ENCODE measurements at places on chromosomes 4 and X.

DNA sequence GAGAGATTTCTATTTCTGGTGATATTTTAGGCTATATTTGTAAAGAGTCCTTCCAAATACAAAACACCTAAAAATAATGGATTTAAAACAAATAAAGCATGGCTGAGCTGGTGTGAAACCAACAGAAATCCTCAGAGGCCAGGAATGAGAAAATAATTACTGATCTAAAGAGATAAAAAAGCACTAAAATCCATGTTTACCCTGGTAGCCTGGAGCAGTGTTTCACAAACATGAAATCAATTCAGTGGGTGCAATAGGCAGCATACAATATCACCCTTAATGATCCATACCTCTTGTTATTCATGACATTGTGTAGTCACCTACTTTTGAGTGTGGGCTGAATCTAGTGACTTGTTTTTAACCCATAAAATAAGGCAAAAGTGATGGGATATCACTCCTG lies 14.6 kb downstream of the PFKFB1 start:
- DNase-seq, result no peak

GRCh38 chr4:111778543-111778942 lies 366.7 kb upstream of the FAM241A start:
- DNase-seq, result no peak

DNA sequence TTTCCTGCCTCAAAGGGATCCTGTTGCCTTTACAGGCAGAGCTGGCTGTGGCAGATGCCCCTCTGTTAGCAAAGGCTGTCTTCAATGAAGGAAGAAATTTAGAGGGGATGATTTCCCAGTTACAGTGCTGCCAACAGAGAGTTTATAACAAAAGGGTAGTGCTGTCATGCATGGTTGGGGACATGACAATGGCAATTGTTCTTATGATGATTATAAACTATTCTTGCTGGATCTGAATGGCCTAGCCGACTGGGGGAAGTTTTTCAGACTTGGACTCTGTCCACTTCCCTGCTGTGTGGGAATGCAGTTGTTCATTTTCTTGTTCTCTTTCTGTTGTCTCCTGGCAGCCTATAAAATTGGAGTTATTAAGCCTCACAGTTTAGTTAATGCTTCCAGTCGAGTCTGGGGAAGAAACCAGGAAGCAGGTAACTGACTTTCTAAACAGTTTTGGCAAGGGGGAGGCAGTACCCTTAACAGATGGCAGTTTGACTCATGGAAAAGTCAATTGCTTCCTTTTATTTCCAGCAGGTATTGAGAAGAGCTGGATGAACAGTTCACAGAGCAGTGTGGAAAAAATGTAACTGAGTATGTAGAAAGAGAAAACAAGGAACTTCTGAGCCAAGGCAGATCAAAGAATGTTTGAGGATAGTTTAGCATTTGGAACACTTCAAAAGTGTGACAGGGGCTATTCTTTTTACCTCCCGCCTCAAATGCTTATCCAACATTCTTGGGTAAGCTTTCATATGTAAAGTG lies 582.6 kb downstream of the RAPGEF2 start:
- DNase-seq, result no peak

GRCh38 chr4:98470366-98470765 lies 188.0 kb downstream of the TSPAN5 start:
- no peak for DNase-seq

- DNase-seq, result no peak
These were observed 110.8 kb upstream of the FAM9B start for GRCh38 chrX:9144701-9145241.

- peak; percentile 29 for DNase-seq
These were observed 687 bp downstream of the CDK16 start for GRCh38 chrX:47218920-47219815.

DNA sequence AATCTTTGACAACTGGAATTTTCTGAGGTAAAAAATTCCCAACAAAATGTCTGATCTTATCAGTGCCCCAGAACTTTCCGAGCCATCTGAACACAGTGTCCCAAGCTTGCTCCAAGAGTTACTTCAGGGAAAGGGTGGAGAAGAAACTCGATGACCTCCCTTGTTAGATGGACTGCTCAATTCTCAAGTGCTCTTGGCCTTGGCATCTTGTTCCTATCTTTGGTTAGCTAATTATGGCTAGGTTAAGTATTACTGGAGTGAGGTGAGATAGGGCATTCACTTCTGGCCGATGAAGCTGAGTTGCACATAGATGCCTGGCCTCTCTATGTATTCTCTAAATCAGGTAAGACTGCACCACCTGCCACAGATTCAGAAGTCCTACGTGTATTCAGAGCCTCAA lies 9.1 kb upstream of the S100G start:
- DNase-seq, result no peak

GRCh38 chrX:42825201-42825600 lies 47.2 kb upstream of the PPP1R2C start:
- DNase-seq, result no peak

DNA sequence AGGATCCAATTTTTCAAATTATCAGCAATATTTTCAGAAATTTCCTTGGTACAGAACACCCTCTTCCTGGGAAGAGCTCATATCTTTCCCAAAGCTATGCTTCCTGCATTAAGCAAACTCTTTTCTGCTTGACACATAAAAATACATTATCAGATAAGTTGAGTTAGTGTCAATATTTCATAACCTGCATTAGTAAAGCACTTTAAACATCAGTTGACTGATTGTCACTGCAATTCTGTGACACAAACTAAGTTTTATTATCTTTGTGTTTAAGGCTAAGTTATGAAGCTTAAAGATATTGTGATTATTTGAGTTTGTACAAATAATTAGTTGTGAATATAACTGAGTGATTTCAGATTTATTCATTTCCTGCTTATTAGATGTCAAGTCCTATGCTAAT lies 1045.4 kb upstream of the GRID2 start:
- DNase-seq, result no peak

GRCh38 chrX:66756717-66757116 lies 117.8 kb upstream of the EDA2R start:
- no peak for DNase-seq

GRCh38 chrX:66046612-66047235 lies 6.8 kb upstream of the VSIG4 start:
- DNase-seq, result no peak

- DNase-seq, result no peak
These were observed 18.3 kb upstream of the TMEM154 start for GRCh38 chr4:152698089-152698499.

- no peak for DNase-seq
These were observed 103.3 kb downstream of the MGST2 start for GRCh38 chr4:139768896-139769295.

GRCh38 chr4:82044141-82044993 lies 329.4 kb downstream of the HNRNPD start:
- no peak for DNase-seq

- no peak for DNase-seq
These were observed 13.3 kb downstream of the HELT start for GRCh38 chr4:185031611-185032010.

DNA sequence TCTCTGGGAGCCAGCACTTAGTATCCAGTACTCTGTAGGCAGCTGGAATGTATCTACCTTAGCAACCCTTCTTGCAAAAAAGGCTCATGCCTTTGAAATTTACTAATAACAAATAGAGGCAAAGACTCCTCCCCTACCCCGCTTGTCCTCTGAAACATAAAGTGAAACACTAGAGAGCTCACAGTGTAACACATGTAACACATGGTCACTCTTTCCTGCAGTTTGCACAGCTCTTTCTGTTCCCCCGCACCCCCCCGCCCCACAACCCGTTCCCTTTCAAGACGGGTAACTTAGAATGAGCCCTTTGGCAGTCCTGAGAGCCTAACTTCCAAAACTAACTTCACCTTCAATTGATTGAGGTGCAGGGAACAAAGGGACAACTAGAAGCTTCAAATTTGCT lies 6.0 kb upstream of the BCORL1 start:
- no peak for DNase-seq

Measured in stimulated activated CD8-positive, alpha-beta memory T cell treated with anti-CD3 and anti-CD28 coated beads, Interleukin-2, amount 100 ng/mL, for 48 hours (primary cell).